EH (cell line): ENCODE measurements at places on chromosomes 6 and 20.

GRCh38 chr6:137496368-137496767, 2.2 kb upstream of the OLIG3 start:
- no peak for DNase-seq

DNA sequence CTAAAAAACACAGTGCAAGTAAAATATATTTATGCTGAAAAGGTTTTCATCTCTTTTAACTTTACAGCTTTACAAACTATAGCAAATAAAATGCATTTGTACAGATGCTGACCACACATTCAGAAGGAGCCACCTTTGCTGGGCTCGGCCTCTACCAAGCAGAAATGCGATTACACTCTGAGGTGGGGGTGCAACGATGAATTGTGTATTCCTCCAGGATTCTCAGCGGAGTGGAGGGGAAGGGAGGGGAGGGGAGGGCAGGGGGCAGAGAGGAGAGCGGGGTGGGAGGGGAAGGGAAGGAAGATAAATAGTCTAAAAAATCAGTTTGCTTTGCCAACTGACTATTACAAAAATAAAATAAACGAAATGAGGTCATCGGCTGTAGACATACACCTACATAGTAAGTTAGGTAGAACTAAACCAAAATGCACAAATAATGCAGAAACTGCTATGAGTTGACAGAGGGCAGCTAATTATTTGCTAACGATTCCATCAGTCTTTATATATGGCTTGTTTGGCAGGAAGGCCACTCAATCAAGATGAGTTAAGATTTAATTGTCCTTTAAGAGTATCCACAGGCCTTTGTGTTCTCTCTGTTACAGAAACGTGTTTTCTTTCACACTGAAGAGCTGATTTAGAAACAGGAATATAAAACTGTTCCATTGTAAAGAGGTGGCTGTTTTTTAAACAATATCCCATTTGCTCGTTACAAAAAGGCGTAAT, 90.1 kb downstream of the TAF4 start:
- DNase-seq, result no peak

DNA sequence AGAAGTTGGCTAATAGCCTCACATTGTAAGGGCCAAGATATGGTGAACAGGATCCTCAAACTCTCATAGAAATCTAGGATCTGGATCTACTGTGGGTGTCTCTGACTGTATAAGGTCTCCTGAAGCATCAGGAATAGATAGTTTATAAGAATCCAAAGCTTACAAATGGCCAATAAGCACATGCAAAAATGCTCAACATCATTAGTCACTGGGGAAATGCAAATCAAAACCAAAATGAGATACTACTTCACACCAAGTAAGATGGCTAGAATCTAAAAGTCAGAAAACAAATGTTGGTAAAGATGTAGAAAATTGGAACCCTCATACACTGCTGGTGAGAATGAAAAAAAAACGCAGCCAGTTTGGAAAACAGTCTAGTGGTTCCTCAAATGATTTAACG, 14.3 kb upstream of the RNF182 start:
- DNase-seq, result no peak

- no peak for DNase-seq
Measured at GRCh38 chr6:9405825-9406224, 970.5 kb upstream of the SLC35B3 start.

GRCh38 chr6:109393886-109394281, 11.6 kb upstream of the CD164 start:
- peak; percentile 13 for DNase-seq
